ENCODE measurements at places on chromosomes 11 and 22.

- peaks cover 29% of the 10 kb centered on the region for H3K4me1 ChIP-seq
- H3K36me3 ChIP-seq = no peaks in the 10 kb centered on the region
- no peak for ATAC-seq
- no peaks in the 10 kb centered on the region for H3K27me3 ChIP-seq
- no peak overlapping the region for H3K27ac ChIP-seq
Measured at GRCh38 chr11:61111050-61111435, 8.8 kb downstream of the CD5 start.

GRCh38 chr11:1038921-1039320, 2.4 kb upstream of the MUC6 start:
- H3K27ac ChIP-seq = no peak overlapping the region
- no peak for ATAC-seq
- peaks cover 31% of the 10 kb centered on the region for H3K27me3 ChIP-seq

DNA sequence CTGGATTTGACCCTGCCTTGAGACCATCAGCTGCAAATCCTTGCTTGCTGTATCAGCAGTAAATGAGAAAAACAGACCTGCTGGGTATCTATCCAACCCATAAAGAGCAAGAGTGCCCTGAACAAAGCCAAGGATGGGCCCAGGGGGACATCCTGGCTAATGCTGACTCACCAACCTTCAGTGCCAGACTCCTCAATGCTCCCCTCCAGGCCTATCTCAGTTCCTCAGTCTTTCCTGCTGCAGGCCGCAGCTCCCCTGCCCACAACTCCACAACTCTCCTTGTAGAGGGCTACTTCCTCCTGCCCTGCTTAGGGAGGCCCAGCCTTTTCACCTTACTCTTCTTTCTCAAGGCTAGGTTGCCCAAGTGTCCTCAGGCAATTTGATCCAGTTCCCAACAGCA, 2.6 kb downstream of the LAMTOR1 start:
- peaks cover 38% of the 10 kb centered on the region for H3K36me3 ChIP-seq
- H3K27ac ChIP-seq = peak overlapping the region; percentile 96
- no peak for ATAC-seq
- H3K4me3 ChIP-seq = no peak overlapping the region
- peaks cover 54% of the 10 kb centered on the region for H3K4me1 ChIP-seq

- H3K4me3 ChIP-seq = no peak overlapping the region
- no peak for ATAC-seq
- H3K36me3 ChIP-seq = no peaks in the 10 kb centered on the region
- H3K27me3 ChIP-seq = peaks cover 4% of the 10 kb centered on the region
Measured at GRCh38 chr11:79487412-79487811, 46.6 kb upstream of the TENM4 start.

GRCh38 chr22:45934659-45935341, 42.2 kb downstream of the WNT7B start:
- no peaks in the 10 kb centered on the region for H3K36me3 ChIP-seq
- no peak for ATAC-seq
- H3K27me3 ChIP-seq = peaks cover 56% of the 10 kb centered on the region
- no peak overlapping the region for H3K27ac ChIP-seq

GRCh38 chr11:69321877-69322361, 28.0 kb downstream of the MYEOV start:
- H3K36me3 ChIP-seq = no peaks in the 10 kb centered on the region
- no peaks in the 10 kb centered on the region for H3K27me3 ChIP-seq
- no peaks in the 10 kb centered on the region for H3K4me1 ChIP-seq
- no peak overlapping the region for H3K27ac ChIP-seq

DNA sequence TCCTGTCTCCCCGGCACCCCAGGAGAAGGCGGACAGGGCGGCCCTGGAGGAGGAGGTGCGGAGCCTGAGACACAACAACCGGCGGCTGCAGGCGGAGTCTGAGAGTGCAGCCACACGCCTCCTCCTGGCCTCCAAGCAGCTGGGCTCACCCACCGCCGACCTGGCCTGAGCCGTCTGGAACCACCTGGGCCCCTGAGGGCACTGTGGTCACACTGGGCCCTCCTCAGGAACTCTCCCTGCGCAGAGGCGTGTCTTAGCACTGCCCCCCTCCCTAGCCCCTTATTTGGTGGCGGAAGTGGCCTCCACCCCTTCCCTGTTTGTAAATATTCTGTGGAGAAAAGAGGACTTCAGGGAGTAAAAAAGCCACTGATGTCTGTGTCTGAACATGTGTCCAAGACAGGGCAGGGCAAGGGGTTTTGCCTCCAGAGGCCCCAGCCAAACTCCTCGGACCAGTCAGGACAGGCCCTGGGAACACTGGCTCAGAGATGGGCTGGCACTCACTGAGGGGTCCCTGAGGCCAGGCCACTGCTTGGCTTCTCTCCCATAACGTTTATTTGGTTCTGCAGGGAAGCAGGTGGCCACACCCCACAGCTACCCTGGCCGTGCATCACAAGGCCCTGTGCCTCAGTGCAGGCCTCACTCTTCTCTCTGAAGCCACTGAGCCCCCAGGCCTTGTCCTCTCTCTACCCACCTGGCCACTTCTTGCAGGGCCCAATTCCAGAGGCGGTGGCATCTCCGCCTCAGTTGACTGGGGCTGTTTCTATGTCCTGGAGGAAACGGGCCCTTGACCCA, 12.0 kb downstream of the RELA start:
- no peak overlapping the region for H3K4me3 ChIP-seq
- peak; percentile 2 for ATAC-seq
- peaks cover 54% of the 10 kb centered on the region for H3K4me1 ChIP-seq

DNA sequence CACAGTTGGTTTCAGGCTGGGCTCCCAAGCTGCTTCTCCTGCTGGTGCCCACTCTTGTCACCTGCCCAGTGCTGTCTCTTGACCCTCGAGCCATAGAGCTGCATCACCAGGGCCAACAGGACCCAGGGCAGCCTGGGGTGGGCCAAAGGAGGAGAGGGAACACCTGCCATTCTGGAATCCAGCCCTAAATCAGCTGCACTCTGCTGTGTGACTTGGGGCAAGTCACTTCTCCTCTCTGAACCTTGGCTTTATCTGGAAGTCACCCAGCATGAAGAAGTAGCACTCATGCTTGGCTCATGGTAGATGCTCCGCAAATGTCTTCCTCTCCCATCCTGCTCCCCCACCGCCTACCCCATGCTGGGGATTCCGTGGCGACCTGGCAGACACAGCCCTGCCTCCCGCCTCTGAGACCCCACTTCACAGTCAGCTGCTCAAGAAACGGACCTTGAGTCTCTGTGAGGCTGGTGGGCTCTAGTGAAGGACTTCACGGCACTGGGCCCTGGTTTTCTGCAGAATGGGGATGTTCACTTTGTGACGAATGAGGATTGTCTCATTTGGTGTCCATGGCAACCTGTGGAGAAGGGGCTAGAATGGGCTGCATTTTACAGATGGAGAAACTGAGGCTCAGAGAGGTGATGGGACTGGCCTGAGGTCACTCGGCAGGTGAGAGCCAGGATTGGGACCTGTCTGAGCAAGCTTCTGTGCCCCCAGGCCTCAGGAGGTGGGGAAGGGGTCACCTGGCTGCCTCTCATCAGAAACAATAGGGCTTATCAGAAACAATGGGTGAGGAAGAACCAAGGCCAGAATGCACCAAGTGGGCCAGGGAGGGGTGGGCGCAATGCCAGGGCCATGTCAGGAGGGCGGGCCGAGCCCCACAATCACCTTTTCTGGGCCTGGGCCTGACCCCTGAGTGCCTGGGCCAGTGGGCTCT, 12.4 kb downstream of the EMID1 start:
- peaks cover 79% of the 10 kb centered on the region for H3K27me3 ChIP-seq
- H3K4me1 ChIP-seq = peaks cover 5% of the 10 kb centered on the region
- no peak for ATAC-seq
- no peak overlapping the region for H3K27ac ChIP-seq
- H3K4me3 ChIP-seq = no peak overlapping the region

- no peaks in the 10 kb centered on the region for H3K4me1 ChIP-seq
- no peaks in the 10 kb centered on the region for H3K36me3 ChIP-seq
- peaks cover 61% of the 10 kb centered on the region for H3K27me3 ChIP-seq
- ATAC-seq = no peak
- no peak overlapping the region for H3K27ac ChIP-seq
Measured at GRCh38 chr11:12693479-12694182, 19.4 kb downstream of the TEAD1 start.

DNA sequence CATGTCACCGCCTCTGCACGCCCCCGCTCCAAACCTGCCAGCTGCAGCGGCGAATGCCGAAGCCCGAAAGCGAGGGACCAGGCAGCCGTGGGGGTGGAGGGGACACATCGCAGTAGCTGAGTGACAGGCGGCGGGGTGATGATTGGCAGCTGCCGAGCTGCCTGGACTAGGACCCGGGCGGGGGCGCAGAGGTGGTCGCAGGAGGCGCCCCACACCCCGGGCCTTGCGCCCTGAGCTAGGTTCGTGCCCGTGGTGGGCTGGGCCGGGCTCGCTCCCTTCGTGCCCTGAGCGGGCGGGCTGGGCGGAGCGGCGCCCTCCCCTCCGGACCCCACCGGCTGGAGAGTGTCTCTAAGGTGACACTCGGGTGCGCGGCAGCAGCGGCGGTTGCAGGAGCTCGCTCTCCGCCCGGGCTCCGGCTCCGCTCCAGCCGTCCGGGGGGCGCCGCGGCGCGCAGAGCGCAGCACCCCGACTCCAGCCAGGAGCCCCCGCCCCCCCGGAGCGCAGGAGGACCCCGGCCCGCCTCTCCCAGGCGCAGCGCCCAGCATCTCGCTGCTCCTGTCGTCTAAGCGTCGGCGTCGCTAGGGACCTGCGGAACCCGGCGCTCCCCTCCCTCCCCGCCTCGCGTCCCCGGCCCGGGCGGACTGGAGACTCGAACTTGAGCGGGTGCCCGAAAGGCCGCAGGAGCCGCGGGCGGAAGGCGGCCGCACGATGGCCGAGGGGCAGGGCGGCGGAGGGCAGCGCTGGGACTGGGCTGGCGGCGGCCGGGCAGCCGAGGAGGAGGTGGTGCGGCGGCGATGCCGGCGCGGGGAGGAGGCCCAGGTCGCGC, 14.5 kb upstream of the DGKZ start:
- peak; percentile 44 for ATAC-seq
- peak overlapping the region; percentile 67 for H3K4me3 ChIP-seq
- peaks cover 100% of the 10 kb centered on the region for H3K27me3 ChIP-seq
- no peaks in the 10 kb centered on the region for H3K36me3 ChIP-seq

GRCh38 chr11:67371911-67372320, 1.5 kb downstream of the CLCF1 start:
- H3K4me1 ChIP-seq = peaks cover 67% of the 10 kb centered on the region
- H3K27ac ChIP-seq = peak overlapping the region; percentile 64
- ATAC-seq = peak; percentile 0
- peaks cover 11% of the 10 kb centered on the region for H3K36me3 ChIP-seq
- no peaks in the 10 kb centered on the region for H3K27me3 ChIP-seq

DNA sequence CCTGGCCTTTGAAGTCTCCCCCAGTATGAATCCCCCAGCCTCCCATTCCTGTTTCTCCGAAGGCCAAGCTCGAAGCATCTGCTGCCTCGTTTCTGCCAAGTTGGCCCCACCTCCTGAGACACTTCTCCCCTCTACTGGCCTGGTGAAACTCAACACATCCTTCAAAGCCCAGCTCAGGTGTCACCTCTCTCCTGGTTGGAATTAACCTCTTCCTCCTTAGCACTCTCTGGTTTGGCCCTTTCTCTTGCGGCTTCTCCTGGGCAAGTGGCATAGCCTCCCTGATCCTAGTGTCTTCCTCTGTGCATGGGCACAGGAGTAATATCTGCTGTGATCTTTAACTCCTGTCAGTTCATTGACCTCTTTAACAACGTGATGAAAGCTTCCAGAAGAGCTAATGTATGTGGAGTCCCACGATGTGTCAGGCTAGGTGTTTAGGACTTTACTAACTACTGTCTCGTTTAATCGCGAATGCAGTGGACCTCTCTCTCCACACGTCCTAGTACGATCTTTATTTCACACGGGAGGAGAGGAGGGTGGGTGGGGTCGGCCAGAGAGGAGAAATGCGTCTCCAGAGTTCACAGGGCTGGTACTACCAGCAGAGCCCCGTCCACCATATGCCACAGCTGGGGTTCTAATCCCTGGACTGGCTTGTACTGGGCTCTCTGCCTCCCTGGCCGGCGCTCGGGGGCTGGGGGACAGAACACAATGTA, 826 bp upstream of the PTPRJ start:
- H3K4me1 ChIP-seq = peaks cover 39% of the 10 kb centered on the region
- no peak overlapping the region for H3K27ac ChIP-seq
- no peak for ATAC-seq
- H3K27me3 ChIP-seq = no peaks in the 10 kb centered on the region
- H3K36me3 ChIP-seq = peaks cover 9% of the 10 kb centered on the region
- H3K4me3 ChIP-seq = peak overlapping the region; percentile 62

- H3K36me3 ChIP-seq = no peaks in the 10 kb centered on the region
- H3K27ac ChIP-seq = no peak overlapping the region
- H3K4me3 ChIP-seq = no peak overlapping the region
Measured at GRCh38 chr11:134098566-134099184, 29.8 kb downstream of the JAM3 start.

DNA sequence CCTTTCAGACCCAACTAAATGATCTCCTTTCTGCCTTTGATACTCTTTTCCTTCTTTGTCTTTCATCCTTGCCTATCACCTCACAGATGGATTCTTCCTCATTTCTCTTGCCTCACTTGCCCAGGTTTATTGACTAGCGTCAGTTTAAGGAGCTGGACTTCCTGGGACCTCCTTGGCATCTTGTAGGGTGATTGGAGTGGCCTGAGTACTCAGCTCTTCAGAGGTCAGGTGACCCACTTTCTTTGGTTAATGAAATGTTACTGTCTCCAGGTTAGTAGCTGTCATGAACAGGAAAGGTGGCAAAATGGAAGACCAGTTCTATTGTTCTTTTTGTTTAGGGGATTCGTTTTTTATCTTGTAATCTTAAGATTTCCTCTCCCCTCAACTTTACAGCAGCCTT, 4.6 kb upstream of the BACE1-AS start:
- no peaks in the 10 kb centered on the region for H3K27me3 ChIP-seq
- no peaks in the 10 kb centered on the region for H3K4me1 ChIP-seq
- no peak for ATAC-seq
- H3K36me3 ChIP-seq = peaks cover 68% of the 10 kb centered on the region
- no peak overlapping the region for H3K27ac ChIP-seq
- H3K4me3 ChIP-seq = no peak overlapping the region

All from stimulated activated memory B cell treated with anti-CD40 and anti-IgM and Interleukin-4, amounts not matched to agents 10 μg/mL and 1 μg/mL and 100 μg/mL, for 72 hours (primary cell).